GM18507 (cell line): ENCODE measurements at places on chromosomes 7 and 10.

- DNase-seq = no peak
Measured at GRCh38 chr7:105376908-105377533, 11.7 kb downstream of the SRPK2 start.

DNA sequence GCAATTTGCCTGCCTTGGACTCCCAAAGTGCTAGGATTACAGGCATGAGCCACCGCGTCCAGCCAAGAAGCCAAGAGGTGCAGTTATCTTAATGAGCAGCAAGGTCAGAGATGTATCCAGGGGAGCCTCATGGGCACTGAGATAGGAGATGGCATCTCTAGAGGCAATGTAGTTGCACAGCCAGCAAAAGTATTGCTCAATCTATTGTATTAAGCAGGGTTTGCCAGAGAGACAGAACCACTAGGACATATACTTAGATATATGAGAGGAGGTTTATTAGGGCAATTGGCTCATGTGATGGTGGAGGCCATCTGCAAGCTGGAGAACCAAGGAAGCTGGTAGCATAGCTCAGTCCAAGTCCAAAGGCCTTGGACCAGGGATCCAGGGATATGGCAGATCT lies 16.3 kb upstream of the VPS26A start:
- DNase-seq = no peak

- no peak for DNase-seq
Measured at GRCh38 chr10:60769406-60769805, 8.9 kb upstream of the CDK1 start.

GRCh38 chr7:92973974-92974373 lies 137.6 kb upstream of the CDK6 start:
- DNase-seq = no peak

DNA sequence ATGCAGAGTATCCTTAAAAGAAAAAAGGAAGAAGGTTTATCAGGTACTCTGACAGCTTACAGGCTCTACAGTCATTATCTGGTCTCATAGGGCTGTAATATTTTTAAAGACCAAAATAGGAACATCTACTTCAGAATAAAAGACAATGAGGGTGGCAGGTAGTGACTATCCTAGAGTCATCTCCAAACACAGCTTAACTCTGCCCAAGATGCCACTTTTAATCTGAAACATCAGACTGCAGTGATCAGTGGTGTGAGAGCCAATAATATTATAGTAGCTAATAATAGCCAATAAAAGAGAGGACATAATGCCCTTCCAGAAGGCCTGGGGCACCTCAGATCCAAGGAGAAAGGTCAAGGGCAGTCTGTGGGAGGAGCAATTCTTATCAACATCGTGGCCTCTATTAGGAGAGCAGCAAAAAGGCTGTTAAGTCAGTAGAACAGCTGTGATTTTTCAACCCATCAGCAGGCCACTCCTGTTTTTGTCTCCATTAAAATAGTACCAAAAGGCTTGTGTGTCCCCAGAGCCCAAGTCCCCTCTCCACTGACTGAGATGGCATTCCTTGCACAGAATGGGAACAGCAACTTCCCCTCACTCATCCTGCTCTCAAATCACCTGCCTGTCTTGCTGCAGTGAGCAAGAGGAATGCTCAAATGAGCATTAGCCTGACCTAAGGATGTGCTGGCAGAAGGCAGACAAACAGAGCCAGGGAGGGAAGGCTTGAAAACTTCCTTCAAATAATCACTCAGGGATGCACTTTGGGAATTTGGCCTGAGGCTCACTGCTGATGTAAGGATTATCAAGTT lies 20.7 kb upstream of the SPOCK2 start:
- no peak for DNase-seq

DNA sequence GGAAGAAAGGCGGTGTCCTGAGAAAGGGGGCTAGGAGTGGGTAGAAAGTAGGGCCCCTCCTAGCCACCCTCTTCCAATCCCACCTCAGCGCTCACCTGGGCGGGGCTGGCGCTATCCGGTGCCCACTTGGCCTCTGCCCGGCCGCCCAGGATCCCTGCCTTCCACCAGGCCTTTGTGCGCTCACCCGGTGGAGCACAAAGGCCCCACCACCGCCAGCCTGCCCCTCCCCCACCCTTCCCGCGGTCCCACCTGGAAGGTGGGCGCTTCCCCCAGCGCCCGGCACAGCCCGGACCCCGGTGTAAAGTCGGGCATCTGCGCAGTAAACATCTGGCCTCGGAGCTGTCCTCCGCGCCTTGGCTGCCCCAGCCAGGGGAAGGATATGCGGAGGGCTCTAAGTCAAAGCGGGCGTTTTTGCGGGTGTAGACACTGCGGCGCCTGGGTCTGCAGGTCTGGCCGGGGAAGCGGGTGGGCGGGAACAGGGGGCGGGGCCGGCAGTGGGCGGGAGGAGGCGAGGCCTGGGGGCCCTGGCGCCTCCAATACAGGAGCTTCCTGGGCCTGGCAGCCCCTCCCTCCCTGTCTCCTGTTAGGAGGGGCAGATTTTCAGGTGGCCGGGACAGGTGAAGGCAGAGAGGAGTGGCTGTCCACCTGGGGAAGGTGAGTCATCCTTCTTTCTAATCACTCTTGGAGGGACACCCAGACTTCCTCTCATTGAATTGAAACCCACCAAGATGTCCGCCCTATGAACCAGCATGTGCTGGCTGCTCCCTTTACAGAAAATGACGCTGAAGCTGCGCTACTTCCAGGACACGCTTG lies 49.3 kb downstream of the PNLIPRP2 start:
- DNase-seq = no peak

GRCh38 chr10:31145986-31146385 lies 114.3 kb upstream of the ZNF438 start:
- no peak for DNase-seq

- DNase-seq = no peak
Measured at GRCh38 chr10:11546581-11546980, 64.9 kb downstream of the USP6NL start.

DNA sequence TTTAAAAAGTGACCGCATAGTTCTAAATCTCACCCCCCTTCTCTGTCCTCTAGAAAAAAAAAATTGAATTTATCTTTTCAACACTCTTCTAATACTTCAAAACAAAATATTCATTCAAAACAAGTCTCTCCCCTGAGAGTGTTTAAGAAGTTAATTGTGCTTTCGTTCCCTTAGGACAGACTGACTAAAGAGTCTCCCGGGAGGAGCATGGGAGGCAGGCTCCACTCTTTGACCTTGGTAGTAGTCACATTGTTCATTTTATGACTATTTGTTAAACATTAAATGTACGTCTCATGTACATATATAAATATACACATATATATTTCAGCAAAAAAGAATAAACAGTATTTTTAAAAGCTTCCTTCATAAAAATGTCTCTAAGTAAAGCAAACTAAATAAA lies 35.3 kb upstream of the SPOCK2 start:
- DNase-seq = no peak

DNA sequence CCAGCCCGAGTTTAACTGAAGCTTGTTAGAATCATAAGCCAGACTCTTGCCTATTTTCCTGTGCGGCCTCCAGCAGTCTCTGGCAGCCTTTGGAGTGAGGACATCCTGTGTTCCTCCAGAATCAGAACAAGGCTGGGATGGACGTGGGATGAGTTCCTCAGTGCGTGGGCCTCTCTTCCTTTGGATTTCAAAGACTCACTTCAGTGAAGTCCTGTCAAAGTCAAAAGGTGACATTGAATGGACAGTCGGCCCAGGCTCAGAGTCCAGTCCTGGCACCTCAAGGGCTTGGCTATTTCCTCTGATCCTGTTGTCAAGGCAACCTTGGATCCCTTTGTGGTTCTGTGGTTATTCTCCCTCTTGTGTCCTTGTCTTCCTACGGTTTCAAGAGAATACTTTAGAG lies 21.4 kb upstream of the SMC3 start:
- DNase-seq = no peak

DNA sequence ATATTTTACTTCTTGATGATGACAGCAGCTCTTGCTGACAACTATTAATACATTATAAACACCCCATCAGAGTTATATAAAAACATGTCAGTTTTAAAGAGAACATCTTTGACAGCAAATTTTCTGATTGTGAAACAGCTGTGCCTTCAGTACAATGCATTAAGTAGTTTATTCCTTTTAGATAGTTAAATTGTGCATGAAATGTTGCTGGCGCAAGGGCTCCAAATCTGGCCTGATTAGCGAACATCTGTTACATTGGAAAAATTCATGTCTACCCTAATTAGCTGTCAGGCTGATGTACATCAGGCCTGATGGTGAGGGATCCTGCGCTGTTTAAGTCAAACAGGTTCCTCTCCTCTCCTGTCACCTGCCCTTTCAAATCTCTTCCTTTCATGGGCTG lies 171.9 kb upstream of the SP8 start:
- no peak for DNase-seq

GRCh38 chr10:43945094-43945730 lies 296.5 kb upstream of the ZNF32 start:
- DNase-seq = no peak

GRCh38 chr10:128437786-128438345 lies 311.6 kb upstream of the MKI67 start:
- no peak for DNase-seq
